ENCODE measurements at places on chromosomes 1 and 21. TPM values are rescaled to one million over a fixed set of nuclear protein-coding genes. Genes with fewer than 3 reads are reported as not detected.

- DNase-seq = no peak
Measured at GRCh38 chr1:225886159-225887029, 2.6 kb downstream of the LEFTY1 start.

DNA sequence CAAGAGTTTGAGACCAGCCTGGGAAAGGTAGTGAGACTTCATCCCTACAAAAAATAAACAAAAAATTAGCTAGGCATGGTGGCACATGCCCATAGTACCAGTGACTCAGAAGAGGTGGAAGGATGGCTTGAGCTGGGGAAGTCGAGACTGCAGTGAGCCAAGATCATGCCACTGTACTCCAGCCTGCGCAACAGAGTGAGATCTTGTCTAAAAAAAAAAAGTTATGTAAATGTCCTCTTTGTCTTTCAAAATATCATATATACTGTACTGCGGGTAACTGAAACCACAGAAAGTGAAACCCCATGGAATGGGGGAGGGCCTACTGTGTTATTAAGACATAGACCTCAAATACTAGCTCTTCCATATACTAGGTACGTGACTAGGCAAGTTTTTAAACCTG is 20.8 kb downstream of the ACADM start:
- DNase-seq = no peak

- DNase-seq = no peak
Measured at GRCh38 chr1:18879791-18880309, 20.4 kb upstream of the TAS1R2 start.

- no peak for DNase-seq
Measured at GRCh38 chr1:33970148-33970825, 106.4 kb downstream of the HMGB4 start.

The ADCY10 gene
- 0.14 TPM for total RNA-seq

DNA sequence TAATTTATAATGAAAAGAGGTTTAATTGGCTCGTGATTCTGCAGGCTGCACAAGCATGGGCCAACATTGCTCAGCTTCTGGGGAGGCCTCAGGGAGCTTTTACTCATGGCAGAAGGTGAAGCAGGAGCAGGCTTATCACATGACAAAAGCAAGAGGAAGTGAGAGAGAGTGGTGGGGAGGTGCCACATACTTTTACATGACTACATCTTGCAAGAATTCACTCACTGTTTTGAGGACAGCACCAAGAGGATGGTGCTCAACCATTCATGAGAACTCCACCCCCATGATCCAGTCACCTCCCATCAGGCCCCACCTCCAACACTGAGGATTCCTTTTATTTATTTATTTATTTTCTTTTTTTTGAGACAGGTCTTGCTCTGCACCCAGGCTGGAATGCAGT is 5.5 kb upstream of the PLEKHM2 start:
- DNase-seq = no peak

GRCh38 chr1:99647490-99647889 is 1.6 kb downstream of the PALMD start:
- no peak for DNase-seq

Measured in heart right ventricle (tissue), 16 donors.